ENCODE measurements at places on chromosomes 7 and 10. TPM values are rescaled to one million over a fixed set of nuclear protein-coding genes. Genes with fewer than 3 reads are reported as not detected.

GRCh38 chr10:28875549-28876081 is 198.3 kb downstream of the BAMBI start:
- H3K4me1 ChIP-seq: no peaks in the 10 kb centered on the region
- H3K36me3 ChIP-seq: no peaks in the 10 kb centered on the region
- no peak for DNase-seq
- H3K4me3 ChIP-seq: no peak overlapping the region

Gene INMT
- total RNA-seq: 39.6 TPM

Gene EEPD1
- total RNA-seq: 18.1 TPM

DNA sequence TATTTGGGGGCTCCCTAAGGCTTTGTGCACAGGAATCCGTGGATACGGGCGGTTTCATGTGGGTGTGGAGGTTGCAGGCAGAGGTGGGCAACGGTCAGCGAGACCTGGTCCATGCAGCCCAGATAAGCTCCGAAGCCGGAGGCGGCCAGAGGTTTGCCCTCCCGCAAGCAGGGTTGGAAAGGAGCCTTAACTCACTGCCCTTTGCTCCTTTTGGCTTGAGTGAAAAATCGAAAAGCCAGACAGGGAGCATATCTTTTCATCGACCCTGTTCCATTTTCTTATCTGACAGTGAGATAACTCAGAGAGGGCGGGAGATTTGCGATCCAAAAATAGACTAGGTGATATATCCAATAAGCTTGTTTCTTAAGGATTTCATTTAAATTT is 1.5 kb downstream of the GRM3 start:
- no peaks in the 10 kb centered on the region for H3K36me3 ChIP-seq
- H3K4me3 ChIP-seq: no peak overlapping the region
- no peak for DNase-seq
- no peak overlapping the region for H3K27ac ChIP-seq
- peaks cover 16% of the 10 kb centered on the region for H3K4me1 ChIP-seq

DNA sequence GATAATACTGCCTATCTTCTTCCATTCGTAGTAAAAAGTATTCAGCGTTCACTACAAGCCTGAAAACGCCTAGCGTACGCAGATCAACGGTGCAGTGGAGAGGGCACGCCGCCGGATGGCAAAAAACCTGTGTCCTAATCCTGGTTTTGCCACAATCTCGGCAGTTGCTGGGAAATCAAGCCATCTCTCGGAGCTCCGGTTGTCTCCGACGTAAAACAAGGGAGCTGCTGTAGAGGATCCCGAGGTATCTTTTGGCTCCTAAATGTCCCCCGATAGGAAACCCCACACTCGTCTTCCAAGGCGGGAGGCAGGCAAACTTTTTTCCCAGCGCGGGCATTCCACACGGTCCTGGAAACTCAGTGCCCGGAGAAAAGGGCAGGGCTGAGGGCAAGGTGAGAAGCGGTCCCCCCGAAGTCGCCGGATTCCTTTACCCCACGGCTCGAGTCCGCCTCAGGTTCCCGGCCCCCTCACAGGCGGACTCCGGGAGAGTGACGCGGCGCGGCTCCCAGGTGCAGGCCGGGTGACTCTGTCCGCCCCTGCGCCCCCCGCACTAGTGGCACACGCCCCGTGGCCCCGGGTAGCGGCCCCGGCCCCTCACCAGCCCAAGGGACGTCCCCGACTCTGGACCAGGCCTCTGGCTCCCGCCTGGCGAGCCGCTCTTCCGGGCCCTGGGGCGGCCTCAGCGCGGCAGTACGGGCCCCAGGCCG is 649 bp downstream of the IDE start:
- no peaks in the 10 kb centered on the region for H3K27me3 ChIP-seq
- H3K4me3 ChIP-seq: peak overlapping the region; percentile 88
- peaks cover 21% of the 10 kb centered on the region for H3K4me1 ChIP-seq
- peak overlapping the region; percentile 98 for H3K27ac ChIP-seq

- H3K27ac ChIP-seq: peak overlapping the region; percentile 48
- no peaks in the 10 kb centered on the region for H3K36me3 ChIP-seq
- H3K4me1 ChIP-seq: peaks cover 28% of the 10 kb centered on the region
- H3K4me3 ChIP-seq: no peak overlapping the region
- no peaks in the 10 kb centered on the region for H3K27me3 ChIP-seq
Measured at GRCh38 chr7:25835197-25835596, 316.8 kb upstream of the NFE2L3 start.

DNA sequence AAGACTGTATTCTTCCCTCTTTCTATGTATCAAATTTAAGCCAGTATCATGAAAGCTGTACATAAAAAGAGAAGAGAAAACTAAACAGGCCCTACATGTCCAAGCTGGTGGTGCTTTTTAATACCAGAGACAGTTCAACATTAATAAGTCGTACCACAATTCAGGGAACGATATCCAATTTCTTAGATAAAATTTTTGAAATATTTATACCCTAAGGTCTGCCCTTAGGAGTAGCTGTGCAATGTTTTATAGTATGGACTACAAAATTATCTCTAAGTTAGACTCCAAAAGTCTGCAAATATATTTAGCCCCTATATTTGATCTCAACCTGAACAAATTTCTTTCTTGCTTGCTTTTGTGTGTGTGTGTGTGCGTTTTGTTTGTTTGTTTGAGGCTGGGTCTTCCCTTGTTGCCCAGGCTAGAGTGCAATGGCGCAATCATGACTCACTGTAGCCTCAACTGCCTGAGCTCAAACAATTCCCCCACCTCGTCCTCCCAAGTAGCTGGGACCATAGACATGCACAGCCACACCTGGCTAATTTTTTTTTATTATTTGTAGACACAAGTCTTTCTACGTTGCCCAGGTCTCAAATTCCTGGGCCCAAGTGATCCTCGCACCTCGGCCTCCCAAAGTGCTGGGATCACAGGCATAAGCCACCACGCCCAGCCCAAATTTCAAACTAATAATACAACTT is 13.2 kb downstream of the ARHGAP19 start:
- H3K27ac ChIP-seq: peak overlapping the region; percentile 47
- H3K4me1 ChIP-seq: peaks cover 15% of the 10 kb centered on the region
- H3K36me3 ChIP-seq: no peaks in the 10 kb centered on the region
- no peak overlapping the region for H3K4me3 ChIP-seq

- no peak overlapping the region for H3K4me3 ChIP-seq
- no peaks in the 10 kb centered on the region for H3K27me3 ChIP-seq
- H3K36me3 ChIP-seq: no peaks in the 10 kb centered on the region
- peak overlapping the region; percentile 93 for H3K27ac ChIP-seq
- H3K4me1 ChIP-seq: peaks cover 74% of the 10 kb centered on the region
Measured at GRCh38 chr7:94300176-94300835, 94.4 kb upstream of the COL1A2 start.

Gene EBLN1
- not detected for total RNA-seq

Gene ACTL6B
- 0.68 TPM for total RNA-seq

Gene AKR1C4
- not detected for total RNA-seq

Gene ZMIZ1
- 37.1 TPM for total RNA-seq

GRCh38 chr7:94314413-94315410 is 80.0 kb upstream of the COL1A2 start:
- no peaks in the 10 kb centered on the region for H3K36me3 ChIP-seq
- no peak overlapping the region for H3K27ac ChIP-seq
- H3K4me3 ChIP-seq: no peak overlapping the region
- no peaks in the 10 kb centered on the region for H3K4me1 ChIP-seq

DNA sequence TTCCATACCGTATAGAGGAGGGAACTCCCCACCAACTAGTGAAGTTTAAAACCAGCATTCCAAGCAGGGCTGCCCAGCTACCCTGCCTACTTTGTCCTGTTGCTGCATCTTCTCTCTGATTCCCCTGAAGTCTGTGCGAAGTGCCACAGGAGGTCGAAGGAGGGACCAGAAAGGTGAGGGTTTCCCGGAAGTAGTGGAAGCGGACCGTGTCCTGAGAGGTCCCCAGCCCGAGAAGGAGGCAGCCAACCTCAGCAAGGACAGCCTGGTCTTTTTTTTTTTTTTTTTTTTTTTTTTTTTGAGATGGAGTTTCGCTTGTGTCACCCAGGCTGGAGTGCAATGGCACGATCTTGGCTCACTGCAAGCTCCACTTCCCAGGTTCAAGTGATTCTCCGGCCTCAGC is 671.9 kb upstream of the GALNT17 start:
- no peaks in the 10 kb centered on the region for H3K4me1 ChIP-seq
- no peak overlapping the region for H3K27ac ChIP-seq
- DNase-seq: no peak
- H3K36me3 ChIP-seq: no peaks in the 10 kb centered on the region
